Activated T-helper 1 cell treated with anti-CD3 and anti-CD28 coated beads, Interleukin-2, amount 50 U/mL, for 16 hours (primary cell): ENCODE measurements at places on chromosomes 1 and 21.

GRCh38 chr1:243831463-243831862 lies 18.6 kb downstream of the AKT3 start:
- DNase-seq: no peak

GRCh38 chr1:21174654-21175323 lies 1.9 kb downstream of the EIF4G3 start:
- DNase-seq: no peak

- DNase-seq: no peak
These were observed 6.7 kb downstream of the TRIM45 start for GRCh38 chr1:117114877-117115276.

GRCh38 chr1:160410406-160411005 lies 10.1 kb downstream of the VANGL2 start:
- no peak for DNase-seq

DNA sequence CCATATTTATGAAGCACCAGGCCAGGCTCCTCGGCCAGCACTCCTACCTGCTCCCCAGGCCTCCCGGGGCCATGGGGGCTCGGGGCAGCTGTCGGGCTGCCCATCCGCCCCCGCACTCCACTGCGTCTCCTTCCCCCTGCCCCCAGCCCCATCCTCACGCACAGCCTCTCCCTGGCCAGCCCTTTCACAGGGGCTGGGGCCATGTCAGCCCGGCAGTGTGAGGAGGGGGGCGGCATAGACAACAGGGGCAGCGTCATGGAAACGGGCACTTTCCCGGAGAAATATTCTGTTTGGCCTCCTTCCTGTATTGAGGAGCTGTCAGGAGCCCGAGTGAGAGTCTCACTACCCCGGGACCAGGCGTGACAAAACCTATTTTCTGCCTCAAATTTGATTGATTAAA lies 87.3 kb downstream of the CASZ1 start:
- DNase-seq: no peak

- DNase-seq: no peak
These were observed 351.2 kb downstream of the HHIPL2 start for GRCh38 chr1:222196736-222197135.
